ENCODE measurements at places on chromosomes 4 and X.

DNA sequence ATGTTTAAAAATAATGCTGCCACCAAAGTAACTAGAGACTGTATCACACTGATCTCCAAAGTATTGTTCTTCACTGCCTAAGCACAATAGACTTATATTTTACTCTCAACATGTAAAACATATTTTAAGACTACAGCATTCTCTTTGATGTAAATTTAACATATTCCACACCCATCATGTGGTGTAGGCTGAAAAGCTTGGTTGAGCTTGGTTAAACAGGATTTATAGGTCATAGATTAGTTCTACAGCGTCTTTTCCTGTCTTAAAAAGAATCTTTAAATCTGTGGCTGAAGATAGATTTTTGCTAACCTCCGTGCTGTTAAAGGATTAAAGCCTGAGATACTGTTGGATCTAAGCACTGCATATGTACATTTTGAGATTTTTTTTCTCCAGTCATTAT is 379.9 kb downstream of the SH2D1A start:
- DNase-seq, result no peak

DNA sequence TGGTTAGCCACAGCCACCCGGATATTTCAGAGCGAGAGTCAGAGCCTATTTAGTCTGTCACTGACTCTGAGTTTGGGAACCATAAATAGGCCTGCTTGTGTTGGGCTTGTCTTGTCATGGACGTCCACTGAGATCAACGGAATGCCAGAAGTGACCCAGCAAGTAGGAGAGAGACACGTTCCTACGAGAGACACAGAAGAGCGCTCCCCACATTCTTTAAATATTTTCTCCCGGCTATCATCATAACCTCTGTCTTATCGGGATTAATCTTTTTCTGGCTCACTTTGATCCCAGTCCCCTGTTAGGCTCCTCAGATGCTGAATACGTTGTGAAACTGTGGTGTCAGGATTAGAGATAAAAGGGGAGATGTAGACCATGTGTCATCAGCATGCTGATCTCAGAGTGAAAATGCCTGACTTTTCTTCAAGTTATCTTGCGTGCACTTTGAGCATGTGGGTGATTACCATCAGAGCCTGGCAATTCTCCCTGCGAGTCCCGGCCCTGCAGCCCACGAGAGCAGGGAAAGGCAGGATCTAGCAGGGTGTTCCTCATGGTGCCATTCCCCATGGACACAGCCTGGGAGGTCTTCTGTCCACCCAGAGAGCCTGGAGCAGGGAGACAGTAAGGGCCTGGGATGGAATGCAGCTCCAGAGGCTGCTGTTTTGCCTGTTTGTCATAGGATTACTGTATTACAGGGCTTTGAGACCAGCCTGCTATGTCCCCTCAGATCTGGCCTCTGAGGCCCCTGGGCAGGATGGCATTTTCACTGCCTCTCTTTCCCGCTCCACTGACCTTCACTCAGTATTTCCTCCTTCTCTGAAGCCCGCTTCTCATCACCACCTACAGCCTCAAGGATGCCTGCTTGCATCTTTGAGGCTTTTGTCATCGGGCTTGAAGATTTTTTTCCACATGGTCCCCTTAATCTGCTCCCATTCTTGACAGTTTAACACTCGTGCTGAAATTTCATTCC is 2.8 kb upstream of the TENM3 start:
- no peak for DNase-seq

GRCh38 chrX:9728261-9728660 is 37.4 kb downstream of the GPR143 start:
- no peak for DNase-seq

DNA sequence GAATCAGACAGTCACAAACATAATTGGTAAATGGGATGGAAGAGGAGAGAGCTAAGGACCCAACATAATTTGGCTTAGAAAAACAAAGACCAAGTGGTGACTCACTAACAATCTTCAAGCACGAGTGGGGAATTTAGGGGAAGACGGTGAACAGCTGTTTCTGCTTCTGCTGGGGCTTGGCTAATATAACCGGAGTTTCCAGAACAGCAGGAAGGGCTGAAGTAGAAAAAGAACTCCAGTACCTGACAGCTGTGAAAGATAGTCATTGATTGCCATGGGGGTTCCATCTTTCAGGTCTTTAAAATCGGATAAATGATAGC is 290.9 kb upstream of the LDB2 start:
- no peak for DNase-seq

DNA sequence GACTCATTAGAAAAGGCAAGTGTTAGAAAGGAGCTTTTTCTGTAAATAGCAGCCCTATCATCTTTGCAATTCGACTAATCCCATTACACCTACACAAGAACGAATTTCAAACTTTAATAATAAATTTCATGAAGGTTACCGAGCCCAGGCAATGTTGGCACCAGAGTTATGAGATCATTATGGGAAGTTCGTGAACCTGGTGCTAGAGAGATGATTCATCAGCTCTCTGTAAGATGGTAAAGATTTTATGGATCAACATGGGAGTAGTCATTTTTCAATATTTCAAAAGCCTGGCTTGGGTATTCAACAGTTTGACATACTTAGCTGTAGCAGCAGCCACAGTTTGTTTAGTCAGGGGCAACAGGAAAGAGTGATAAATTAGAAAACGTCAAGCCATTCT is 35.8 kb downstream of the AMELX start:
- no peak for DNase-seq

DNA sequence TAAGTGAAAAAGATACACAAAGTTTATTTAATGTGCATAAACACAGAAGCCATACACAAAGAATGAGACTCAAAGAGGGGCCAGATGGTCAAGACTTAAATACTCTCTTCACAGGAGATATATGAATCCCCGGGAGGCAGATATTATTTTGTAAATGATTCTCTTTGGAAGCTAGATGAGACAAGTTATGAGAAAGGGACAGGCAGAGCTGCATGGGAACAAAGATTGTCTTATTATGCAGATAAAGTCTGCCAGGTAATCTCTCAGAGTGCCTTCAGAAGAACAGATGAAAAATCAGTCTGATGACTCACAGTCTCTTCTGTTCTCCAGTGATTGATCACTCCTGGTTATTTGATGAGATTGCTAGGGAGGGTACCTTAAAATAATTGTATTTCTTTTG is 89.0 kb downstream of the NAF1 start:
- DNase-seq, result no peak

GRCh38 chr4:91280551-91281290 is 1023.0 kb upstream of the GRID2 start:
- peak; percentile 59 for DNase-seq

GRCh38 chr4:124946696-124947095 is 234.2 kb upstream of the ANKRD50 start:
- DNase-seq, result no peak

- DNase-seq, result no peak
These were observed 37.7 kb upstream of the C4orf17 start for GRCh38 chr4:99473131-99473530.

DNA sequence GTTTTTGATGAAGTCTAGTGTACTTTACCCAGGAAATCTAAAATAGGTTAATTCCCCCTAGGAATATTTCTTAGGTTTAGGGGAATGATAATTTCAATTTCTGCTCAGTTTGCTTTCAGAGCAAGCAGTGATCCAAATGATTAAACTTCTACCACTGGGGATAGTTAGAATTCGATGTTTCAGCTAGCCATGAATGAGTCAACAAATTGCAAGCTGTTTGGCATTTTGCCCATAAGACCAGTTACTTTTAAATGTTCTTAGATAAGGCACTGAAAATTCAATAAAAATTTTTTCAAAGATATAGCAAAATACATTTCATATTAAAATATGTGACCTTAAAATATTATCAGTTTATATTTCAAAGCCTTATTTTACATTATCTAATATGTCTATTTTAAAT is 993.6 kb downstream of the ARAP2 start:
- DNase-seq, result peak; percentile 18

DNA sequence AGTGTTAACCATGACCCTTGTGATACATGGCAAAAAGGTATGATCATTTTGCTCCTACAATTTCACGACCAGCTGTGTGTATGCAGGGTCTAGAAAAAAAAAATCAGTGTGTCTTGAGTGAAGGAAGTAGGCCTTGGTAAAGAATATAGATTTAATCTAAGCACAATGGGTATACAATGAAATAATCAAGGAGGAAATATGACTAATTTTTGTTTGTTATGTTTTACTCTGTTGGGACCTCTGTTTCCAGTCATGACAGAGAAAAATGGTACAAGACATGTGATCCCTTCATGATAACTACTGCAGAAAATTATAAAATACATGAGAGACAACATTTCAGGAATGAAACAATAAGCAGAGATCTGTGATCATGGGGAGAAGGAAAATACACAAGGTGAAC is 835.5 kb downstream of the PDHA2 start:
- DNase-seq, result no peak

DNA sequence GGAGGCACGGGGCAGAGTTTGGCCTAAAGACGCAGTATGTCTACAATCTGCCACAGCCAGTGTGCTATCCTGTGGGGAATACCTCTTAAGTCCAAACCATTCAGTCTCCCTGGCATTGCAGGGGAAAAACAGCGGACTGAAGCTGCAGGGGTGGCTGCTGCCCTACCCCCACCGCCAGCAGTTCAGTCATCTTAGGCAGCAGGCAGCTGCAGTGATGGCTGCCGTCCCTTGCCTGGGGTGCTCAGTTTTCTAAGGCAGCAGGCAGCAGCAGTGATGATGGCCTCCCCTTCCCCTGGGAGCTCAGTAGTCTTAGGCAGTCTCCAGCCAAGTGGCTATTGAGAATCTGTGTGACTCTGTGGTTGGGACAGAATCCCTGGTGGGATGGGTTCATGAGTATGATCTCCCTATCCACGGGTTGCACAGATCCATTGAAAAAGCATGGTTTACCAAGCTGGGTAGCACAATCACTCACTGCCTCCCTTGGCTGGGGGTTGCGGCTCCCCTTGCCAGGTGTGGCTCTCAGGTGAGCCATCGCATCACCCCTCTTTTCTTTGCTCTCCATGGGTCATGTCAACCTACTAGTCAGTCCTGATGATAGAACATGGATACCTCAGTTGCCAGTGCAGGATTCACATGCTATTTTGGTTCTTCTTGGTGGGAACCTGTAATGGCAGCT is 48.9 kb upstream of the GRID2 start:
- DNase-seq, result no peak

GRCh38 chr4:54958236-54958635 is 167.2 kb downstream of the KDR start:
- DNase-seq, result no peak

- no peak for DNase-seq
These were observed 47.8 kb downstream of the MAP7D3 start for GRCh38 chrX:136203438-136203837.

GRCh38 chrX:105190252-105190853 is 30.1 kb downstream of the TEX13A start:
- DNase-seq, result peak; percentile 1

- no peak for DNase-seq
These were observed 49.1 kb downstream of the APOOL start for GRCh38 chrX:85052636-85053343.

DNA sequence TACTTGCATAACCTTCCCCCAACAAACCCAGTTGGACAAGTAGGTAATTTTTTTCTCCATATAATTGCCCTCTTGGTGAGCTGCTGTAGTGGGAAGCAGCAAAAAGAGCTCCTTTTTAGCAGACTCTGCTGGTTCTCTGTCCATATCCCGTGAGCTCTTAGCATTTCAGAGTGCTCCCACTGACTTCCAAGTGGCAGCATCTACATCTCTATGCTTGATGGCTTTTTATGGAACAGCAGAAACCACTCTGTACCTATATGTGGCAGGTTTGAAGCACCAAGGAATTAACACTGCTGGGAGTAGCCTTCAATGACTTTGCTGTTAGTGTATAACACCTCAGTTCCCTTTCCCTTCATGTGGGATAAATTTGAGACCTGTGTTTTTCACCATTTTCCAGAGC is 168.4 kb upstream of the NHS start:
- no peak for DNase-seq

DNA sequence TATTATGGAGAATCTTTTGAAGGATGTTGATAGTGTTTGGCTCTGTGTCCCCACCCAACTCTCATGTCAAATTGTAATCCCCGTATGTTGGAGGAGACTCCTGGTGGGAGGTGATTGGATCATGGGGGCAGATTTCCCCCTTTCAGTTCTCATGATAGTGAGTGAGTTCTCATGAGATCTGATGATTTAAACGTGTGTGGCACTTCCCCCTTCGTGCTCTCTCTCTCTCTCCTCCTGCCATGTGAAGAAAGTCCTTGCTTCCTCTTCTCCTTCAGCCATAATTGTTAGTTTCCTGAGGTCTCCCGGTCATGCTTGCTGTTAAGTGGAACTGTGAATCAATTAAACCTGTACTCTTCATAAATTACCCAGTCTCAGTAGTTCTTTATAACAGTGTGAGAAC is 166.1 kb upstream of the NUDT6 start:
- DNase-seq, result no peak

DNA sequence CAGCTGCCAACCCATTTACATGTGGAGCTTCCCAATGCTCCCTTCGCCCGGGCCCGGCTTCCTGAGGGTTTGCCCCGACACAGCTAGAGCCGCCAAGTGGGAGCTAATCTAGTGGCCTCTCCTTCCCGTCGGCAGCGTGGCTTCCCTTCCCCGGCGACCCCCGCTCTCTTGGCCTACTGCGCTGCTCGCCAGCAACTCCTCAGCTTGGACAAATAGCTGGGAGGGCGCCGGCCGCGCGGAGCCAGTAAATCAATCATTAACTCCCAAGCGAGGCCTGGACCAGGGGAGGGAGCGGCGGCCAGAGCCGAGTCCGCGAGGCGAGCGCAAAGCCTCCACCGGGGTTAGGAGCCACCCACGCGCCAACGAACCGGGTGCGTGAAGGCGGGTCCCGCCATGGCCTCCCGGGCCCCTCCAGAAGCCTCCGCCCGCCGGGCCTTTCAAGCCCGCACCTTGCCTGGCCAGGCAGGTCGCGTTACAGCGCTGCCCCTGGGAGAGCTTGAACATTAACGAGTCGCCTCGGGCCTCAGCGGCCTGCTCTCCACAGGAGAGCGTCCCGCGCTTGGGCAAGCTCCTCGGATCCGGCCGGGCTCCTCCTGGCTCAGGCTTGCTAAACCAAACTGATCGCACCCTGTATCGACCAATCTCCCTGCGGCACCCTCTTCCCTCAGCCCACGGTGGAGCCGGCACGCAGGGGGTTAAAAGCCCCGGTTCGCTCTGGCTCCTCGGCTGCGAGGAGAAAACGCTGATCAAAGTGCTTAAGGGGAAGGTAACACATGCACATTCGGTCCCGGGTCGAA is 10.6 kb upstream of the BCOR start:
- peak; percentile 12 for DNase-seq

DNA sequence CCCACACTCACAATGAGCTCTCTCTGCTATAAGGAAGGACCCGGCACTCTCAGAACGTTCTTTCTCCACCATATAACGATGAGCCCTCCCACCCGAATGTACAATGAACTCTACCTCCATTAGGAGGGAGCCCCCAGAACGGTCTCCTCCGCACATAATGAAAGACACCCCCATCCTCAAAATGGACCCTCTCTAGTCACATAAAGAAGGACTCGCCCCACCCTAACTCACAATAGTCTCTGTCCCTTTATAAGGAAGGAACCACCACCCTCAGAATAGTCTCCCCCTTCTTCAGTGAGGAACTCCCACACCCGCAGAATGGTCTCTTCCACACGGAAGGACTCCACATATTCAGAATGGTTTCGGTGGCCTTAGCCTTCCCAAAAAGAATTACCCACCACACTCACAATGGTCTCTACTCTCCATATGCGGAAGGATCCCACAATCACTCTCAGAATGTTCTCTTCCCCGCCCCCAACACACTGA is 477 bp downstream of the SLC35A2 start:
- DNase-seq, result no peak

- no peak for DNase-seq
These were observed 25.5 kb downstream of the MAGEA4 start for GRCh38 chrX:151938172-151938571.

GRCh38 chr4:100557306-100557705 is 39.5 kb upstream of the EMCN start:
- no peak for DNase-seq
